ENCODE measurements at places on chromosomes 4 and X.

GRCh38 chrX:130741584-130741983, 161.4 kb downstream of the ENOX2 start:
- ATAC-seq: no peak

- no peak for ATAC-seq
Observed at GRCh38 chrX:17370191-17370590, 4.8 kb upstream of the NHS start.

- ATAC-seq: peak; percentile 37
Observed at GRCh38 chrX:72308566-72309296, 3.0 kb upstream of the CITED1 start.

GRCh38 chr4:167867191-167867590, 225.1 kb upstream of the ANXA10 start:
- no peak for ATAC-seq

DNA sequence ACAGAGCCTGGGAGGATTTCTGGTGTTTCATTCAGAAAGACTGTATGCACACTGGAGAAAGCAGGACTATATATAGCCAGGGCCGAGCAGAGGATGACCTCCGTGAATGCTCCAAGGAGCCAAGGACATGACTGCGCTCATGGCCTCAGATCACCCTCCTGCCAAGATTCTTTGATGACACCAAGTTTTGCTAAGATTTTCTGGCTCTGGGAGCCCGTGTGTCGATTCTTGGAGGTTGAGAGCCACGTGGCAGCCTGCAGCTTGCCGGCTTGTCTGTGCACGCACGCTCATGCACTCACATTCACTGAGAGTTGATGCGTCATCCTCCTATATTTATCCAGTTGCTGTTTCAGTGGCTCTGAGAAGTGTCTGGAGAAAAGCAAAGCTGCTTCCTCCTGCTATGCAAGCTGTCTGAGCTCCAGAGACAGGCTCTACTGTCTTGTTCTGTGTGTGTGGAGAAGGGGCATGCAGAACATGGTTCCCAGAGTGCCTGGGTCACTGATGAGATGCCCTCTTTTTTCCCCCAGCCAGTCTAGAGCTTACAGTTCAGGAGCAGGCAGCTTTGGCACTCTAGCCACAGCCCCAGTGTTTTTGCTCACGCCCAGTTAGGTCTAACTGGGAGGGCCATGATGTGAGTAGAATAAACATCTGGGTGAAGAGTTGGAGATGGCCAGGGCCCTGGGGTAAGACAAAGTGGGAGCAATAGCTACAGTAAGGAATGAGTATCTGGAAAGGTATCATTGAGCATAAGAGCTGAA, 64.9 kb upstream of the SCOC start:
- ATAC-seq: no peak

- no peak for ATAC-seq
Observed at GRCh38 chr4:91325495-91325894, 978.3 kb upstream of the GRID2 start.

DNA sequence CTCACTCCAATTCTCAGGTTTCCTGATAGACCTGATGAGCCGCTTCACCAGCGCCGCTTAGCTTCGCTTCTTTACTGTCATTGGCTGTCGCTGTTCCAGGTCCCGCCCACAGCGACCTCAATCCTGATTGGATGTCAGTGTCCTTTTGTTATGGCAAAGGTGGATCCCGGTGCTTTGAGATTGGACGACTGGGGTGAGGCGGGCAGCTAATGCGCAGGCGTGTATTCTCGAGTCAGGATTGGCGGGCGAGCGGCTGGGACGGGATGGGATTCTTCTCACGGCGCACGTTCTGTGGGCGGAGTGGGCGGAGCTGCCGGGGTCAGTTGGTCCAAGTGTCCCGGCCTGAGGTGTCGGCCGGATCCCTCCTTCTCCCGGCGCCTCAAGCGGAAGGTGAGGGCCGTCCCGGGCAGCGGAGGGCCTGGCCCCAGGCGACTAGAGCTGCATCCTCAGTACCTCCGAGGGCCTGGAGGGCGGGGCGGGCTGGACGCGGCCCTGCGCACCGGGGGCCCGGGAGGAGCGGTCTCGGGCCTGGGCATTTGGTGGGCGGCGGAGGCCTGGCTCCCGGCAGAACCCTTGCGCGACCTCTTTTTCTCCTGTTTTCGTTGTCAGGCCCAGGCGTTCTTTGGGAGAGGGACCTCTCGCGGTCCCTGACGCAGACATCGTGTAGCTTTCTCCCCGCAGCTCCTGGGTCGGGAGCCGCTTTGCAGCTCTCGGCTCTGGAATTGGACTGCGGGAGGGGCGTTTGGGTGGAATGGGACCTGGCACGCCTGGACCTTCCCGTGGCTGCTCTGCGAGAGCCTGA, at the start of gene SCOC:
TSS of gene SCOC (plus strand) at position 319 of the 802 bp plus-strand sequence. CDS start 5,525 bp downstream, outside the sequence.
- peak; percentile 95 for ATAC-seq

DNA sequence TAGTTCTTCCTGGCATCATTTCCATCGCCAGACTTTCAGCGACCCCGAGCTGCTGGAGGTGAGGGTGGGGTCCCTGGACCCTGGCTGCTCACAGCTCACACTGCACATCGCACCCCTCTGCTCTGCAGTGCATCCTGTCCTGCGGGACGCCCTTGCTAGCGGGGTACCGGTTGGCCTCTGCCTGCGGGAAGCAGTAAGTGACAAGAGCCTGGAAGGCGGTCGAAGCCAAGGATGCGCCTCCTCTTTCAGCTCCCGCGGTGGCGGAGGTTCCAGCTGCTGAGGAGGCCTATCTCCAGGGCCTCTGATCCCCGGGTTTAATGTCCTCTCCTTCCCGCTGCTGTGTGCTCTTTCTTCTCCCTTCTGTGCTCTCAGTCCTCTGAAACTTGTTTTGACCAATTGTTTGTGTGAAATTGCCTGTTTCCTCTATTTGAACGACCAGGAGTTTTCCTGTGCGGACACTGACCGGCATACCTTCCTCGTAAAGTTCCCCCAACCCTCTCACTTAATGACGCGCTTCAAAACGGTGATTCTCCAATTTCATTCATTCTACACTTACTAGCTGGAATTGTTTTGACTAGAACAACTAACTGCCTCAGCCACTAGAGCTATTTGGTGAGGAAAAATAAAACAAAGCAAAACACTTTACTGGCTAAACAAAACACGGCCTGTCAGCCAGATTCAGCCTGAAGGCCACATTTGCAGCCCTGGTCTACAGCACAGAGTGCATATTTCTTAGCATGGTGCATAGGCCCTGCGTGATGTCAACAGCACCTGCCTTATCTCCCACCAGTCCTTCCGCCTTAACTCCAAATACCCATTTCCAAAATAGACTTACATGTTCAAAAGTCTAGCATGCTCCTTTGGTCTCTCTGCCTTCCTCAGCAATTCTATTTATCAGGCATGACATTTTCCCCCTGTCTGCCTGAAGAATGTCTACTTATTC, 28.0 kb downstream of the MGAT4D start:
- ATAC-seq: no peak

DNA sequence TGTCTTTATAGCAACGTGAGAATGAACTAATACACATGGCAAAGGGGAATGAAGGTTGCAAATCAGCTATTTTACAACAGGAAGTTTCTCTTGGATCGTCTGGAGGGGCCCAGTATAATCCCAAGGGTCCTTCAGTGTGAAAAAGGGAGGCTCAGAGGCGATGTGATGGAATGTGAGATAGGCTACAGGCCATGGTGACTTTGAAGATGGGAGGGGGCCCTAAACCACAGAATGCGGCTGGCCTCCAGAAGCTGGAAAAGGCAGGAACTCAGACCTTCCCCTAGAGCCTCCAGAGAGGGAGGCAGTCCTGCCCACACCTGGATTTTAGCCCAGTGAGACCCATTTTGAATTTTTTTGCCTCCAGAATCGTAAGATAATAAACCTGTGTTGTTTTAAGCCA, 69.4 kb upstream of the PGM2 start:
- no peak for ATAC-seq

DNA sequence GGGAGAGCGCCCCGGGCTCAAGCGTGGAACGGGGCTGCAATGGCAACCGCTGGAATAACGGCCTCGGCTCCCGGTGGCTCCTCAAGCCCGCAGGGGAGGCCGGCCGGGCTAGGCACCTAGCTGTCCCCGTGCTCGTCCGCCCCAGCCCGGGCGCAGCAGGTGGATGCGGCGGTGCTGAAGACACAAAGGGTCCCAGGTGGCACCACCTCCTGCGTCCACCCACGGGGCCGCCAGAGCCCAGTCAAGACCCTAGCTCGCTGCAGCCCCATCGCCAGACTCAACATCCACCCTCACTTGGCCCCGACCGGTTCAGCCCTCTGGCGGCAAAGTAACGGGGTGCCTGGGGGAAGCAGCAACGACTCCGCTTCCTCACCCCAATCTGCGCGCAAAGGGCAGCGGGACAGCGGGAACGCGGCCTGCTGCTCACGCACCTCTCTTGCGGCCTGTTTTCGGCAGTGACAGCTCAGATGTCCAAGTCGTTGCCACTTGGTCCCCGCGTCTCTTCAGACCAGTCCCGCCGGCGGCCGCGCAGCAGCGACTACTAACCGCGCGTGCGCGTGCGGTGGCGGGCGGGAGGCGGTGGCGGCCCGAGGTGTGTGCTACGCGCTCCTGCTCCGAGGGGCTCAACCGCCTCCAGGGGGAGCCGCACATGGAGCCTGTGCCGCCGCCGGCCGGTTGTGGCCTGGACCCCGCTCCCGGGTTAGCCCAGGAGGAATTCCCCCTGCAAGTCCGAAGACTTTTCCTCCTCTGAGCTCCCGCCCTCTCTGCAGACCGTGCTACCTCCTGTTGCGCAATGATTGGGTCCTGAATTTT, at the start of gene CLGN:
TSS of gene CLGN (minus strand) at position 543 of the 813 bp plus-strand sequence. CDS start 14,570 bp downstream, outside the sequence.
- peak; percentile 77 for ATAC-seq

- ATAC-seq: no peak
Observed at GRCh38 chrX:8390771-8391170, 73.9 kb upstream of the VCX3B start.

GRCh38 chrX:16185725-16186136, 18.4 kb downstream of the MAGEB17 start:
- peak; percentile 51 for ATAC-seq

- ATAC-seq: no peak
Observed at GRCh38 chr4:84977396-84977795, 10.9 kb upstream of the WDFY3 start.

GRCh38 chr4:4647041-4647440, 105.2 kb upstream of the STX18 start:
- ATAC-seq: no peak
